ENCODE measurements at places on chromosomes 1 and 21.

- no peak for DNase-seq
These were observed 144.1 kb upstream of the ADAMTS5 start for GRCh38 chr21:27110956-27111355.

DNA sequence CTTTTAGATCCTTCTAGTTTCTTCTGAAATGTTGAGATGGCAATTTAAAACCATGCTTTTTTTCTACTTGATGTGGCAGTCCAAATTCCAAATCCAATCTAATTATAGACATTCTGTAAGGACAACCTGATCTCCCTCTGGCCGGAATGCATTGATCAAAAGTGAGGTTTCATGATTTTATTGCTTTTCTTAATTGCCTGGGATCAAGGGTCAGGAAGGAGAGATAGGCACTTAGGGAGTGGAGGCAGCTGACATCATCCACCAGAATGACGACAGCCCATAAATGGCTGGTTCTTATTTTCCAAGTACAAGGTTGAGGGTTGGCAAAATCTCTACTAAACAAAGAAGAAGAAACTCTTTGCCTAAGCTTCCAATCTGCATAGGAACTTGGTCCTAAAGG is 46.4 kb upstream of the SCCPDH start:
- no peak for DNase-seq

DNA sequence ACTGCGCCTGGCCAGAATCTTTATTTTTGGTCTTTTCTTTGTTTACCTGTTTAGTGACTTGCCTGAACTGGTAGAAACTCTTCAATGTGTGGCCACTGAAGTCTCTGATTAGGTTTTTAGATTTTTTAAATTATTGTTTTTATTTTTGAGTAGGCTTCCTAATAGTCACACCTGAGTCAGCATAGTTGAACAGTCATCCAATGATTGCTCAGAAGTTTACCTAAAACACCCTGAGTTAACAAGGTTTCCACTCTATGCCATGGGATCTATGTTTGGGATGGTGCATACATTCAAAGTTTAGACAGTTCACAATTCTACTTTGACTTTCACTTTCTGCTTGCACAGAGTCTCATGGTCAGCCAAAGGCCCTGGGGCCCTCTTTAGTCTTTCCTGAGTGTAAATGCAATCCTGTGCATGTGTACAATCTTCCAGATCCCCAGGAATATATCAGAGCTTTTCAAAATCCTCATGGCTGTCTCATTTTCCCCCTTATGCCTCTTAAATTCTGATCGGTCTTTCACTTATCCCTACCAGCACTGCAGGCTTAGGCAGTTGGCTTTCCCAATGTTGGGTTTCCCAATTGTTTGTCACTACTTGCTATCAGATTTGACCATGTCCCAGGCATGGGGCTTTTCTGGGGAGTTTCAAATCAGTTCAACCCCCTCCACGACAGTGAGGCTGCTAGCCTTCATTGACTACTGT is 114.4 kb upstream of the RAB3GAP2 start:
- no peak for DNase-seq

- no peak for DNase-seq
These were observed 858.0 kb downstream of the USP25 start for GRCh38 chr21:16587681-16588375.

GRCh38 chr1:86339014-86339812 is 56.9 kb downstream of the ODF2L start:
- DNase-seq = no peak

- no peak for DNase-seq
These were observed at the start of gene GFI1 for GRCh38 chr1:92486251-92487077. TSS of gene GFI1 (minus strand) at chr1:92486925. CDS start at chr1:92483487, 3,438 bp downstream.

Data from renal cortex interstitium (tissue), 15 donors.